ENCODE measurements at places on chromosomes 3 and 15.

DNA sequence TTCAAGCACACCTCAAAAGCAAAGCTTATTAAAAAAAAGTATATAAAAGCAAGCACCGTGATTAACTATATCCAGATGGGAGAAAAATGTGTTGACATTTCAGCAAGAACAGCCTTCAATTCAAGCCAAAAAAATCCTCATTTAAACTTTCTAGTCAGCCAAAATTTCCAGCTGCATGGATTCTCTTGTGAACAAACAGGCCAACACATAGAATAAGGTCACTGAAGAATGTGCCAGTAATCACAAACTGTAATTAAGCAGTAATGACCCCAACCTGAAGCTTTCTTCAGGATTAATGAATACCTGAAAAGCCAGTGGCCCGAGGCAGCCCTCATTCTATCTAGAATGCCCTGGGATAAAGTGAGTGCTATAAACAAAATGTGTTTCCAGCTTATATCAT lies 130.7 kb upstream of the KCNMB2 start:
- DNase-seq, result peak; percentile 86

DNA sequence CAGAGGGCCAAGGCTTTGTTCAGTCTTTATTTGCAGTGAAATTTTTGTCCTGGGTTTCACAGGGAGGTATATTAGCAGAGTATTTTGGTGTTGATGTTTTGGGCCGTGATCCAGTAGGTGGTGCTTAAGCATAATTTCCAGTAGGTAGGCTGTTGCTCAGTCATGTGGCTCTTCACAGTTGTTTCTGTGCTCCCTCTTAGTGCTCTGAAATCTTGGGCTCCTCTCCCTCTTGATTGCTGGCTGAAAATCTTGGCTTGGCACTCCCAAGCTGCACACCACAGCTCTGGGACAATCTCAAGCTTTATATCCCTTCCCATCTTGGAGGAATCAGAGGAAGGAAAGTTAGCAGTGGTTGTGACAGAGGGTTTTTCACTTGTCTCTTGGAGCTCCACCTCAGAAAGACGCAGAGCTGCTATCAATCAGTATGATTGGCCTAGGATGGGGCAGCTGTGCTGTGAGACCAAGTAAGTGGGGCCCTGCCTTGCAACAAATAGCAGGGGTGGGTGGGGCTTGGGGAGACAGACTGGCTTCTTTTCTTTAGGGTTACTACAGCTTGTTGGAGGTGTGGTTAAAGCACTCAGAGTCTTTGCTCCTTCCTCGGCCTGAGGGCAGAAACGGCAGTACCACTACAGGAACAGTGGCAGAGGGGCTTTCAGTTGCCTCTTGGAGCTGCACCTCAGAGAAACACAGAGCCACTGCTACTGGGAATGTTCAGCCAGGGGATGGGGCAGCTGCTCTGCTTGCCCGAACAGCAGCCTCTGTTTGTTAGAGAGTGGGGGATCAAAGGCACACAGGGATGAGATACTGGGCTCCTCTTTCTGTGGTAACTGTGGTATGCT lies 627.0 kb downstream of the SI start:
- DNase-seq, result no peak

DNA sequence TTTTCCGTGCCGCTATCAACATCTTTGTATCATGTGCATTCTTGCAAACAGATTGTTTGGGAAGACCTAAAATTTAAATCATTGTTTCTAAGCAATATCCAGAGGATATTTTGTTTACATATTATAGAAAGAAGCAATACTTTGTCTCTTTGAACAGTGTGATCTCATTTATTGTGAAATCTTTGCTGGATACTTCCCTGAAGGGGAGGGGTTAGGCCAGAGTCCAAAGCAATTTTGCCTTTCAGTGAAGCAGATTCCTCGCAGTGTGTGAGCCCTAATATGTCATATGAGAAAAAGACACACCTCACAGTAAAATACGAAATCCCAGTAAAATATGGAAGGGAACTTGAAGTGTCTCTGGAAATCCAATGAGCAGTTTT lies 158.7 kb upstream of the SLCO3A1 start:
- peak; percentile 19 for DNase-seq

DNA sequence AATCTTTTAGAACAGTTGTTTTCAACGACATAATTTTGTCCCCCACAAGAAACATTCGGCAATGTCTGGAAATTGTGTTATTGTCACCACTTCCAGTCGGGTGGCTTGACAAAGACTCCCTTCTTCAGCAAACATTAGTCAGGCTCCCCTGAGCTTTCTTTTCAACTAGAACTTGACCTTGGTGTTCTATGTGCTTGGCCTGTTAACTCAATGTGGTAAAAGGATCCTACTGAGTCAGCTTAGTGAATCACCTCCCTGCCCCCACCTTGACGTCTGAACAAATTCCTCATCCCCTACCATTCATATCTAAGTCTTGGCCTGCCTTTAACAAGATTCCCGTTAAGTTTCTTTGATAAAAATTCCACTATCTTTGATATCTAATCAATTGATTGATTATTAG lies 465.0 kb upstream of the ROBO1 start:
- DNase-seq, result peak; percentile 84

GRCh38 chr3:188036375-188037194 lies 117.4 kb upstream of the LPP start:
- no peak for DNase-seq

- DNase-seq, result no peak
Observed at GRCh38 chr15:58247855-58248842, 110.0 kb downstream of the AQP9 start.

GRCh38 chr3:122826278-122826677 lies 31.4 kb downstream of the SLC49A4 start:
- DNase-seq, result no peak

DNA sequence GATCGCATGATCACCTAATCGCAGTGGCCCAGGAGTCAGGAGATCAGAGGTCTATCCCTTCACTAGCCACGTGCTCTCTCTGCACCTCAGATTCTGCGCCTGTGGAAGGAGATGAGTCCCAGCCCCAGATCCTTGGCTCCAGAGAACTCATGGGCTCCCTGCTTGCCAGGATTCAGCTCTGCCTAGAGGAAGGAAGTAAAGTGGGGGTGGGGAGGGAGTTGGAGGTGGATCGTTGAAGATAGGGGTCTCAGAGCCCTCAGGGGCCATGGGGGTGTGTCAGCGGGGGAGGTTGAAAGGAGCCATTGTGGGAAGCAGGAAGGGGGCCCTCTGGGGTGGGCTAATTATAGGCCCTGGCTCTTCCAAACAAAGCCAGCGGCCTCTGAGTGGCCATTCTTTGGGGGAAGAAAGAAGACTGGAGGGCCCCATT lies 11.3 kb upstream of the STRA6 start:
- DNase-seq, result no peak
